ENCODE measurements at places on chromosomes 6 and 20.

DNA sequence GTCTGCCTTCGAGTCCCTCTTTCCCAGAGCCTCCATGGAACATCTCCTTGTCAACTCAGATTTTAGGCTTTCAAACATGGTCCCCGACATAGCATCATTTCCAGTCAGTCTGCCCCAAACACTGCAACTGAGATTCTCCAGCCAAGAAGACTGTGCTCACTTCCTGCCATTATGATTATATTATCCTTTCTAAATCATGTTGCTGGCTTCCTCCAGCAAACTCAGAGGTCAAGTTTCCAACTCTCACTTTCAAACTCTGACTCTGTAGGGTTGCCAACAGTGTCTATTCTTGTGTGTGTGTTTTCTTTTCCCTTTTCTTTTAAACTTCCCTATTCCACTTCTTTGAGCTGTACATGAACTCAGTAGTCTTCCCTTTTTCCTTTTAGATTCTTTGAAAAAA, 61.2 kb upstream of the TRAF3IP2 start:
- no peak for DNase-seq

DNA sequence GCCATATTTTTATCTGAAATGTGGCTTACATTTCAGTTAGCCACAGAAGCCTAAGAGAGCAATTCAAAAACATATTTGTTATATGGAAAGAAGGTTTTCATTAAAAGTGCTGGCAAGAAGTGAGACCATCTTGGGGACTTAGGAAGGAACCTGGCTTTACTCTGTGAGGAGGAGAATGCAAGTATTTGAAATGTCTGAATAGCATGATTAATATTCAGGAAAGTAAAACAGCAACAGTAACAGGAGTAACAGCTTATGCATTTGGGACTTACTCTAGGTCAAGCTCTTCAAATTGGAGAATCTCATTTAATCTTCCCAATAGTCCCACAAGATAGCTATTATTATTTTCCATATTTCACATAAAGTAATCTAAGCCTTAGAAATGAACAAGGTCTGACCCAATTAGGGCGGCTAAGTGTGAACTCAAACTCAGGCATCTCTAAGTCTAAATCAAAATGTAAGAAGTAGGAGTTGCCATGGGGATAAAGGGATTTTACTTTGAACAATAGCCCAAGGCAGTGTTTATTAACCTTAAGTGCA, 816.5 kb downstream of the BCKDHB start:
- DNase-seq, result no peak

DNA sequence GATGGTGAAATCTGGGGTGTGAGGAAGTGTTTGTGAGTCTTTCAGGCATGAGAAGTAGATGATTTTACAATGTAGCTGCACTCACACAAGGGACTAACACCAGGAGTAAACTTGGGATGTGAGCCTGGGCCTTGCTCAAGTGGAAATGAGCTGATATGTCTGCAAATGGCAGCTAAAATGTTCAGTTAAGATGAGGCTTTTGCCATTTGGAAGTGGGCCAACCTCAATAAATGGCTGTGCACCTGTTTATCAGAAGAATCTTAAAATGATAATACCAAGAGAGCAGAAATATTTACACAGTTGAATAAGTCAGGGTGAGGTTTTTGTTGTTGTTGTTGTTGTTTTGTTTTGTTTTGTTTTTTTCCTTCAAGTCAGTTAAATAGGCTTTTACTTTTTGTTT, 25.7 kb upstream of the KLHL31 start:
- no peak for DNase-seq

- no peak for DNase-seq
These were observed 42.2 kb upstream of the IFNGR1 start for GRCh38 chr6:137261361-137261760.

- DNase-seq, result no peak
These were observed 877.3 kb upstream of the MAP3K7 start for GRCh38 chr6:91464201-91464600.

DNA sequence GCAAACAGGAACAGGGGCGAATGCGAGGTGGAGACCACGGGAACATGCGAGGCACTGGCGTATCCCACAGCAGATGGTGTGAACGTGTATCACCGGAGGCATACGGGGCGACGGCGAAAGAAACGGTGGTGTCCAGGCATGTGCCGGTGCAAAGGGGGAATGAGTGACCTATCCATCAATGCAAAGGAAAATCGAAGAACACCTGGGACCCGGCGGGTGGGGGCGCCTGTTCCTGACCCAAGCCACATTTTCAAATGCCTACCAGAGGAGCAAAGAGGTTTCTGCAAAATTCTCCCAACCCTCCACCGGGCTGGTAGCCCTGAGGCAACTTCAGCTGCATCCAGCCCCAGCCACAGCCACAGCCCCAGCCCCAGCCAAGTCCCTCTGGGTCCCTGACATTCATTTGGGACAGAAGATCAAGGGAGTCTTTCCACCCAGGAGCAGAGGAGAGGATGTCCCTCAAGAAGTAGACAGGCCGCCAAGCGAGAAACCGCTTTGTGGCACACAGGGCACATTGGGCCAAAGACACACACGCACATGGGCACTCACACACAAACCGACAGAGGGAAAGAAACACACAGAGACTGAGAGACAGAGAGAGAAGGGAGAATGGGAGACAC, 164.0 kb upstream of the ZNF337 start:
- DNase-seq, result no peak

- DNase-seq, result no peak
These were observed 33.7 kb upstream of the EPB41L2 start for GRCh38 chr6:131096786-131097185.

GRCh38 chr6:169799474-169799926, 48.1 kb downstream of the ERMARD start:
- DNase-seq, result no peak

GRCh38 chr20:1034415-1034789, 32.3 kb upstream of the RSPO4 start:
- DNase-seq, result no peak

DNA sequence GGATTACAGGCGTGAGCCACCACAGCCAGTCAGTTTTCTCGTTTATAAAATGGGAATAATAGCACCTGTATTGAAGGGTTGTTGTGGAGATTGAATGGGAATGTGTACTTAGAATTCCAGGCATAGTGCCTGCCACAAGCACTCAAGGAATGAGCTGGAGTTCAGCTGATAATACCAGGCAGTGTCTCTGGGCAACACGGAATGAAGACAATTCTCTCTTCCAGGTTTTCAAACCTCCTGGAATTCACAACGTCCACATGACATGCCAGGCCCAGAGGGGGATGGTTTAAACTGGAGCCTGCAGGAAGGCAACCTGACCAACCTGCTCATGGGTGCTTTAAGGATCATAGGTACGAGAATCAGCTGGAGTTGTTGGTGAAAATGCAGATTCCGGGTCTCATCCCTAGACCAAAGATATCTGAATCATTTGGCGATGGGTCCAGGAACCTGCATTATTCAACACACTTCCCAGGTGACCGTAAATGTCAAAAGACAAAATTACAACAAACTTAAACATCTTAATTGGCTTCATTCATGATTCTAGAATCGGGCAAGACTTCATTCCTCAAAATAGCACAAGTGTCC, 1.9 kb upstream of the PTPN1 start:
- DNase-seq, result no peak

DNA sequence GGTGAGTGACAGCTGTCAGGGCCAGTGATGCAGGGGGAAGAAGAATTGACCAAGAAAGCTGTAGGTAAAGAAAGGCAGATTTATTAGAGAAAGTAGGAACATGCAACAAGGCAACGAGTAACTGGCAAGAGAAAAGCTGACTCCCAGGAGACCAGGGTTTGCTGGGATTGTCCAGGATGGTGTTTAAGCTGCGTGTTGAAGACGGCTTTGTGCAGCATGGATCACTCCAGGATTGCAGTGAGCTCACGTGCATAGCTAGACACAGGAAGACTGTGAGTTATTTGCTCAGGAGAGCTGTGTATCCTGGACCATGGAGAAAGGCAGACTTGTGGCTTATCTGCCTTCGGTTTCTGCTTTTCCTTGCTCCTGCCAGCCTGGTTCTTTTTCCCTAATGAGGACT, 87.6 kb downstream of the TTLL2 start:
- no peak for DNase-seq

Measured in T-helper 22 cell (primary cell).